ENCODE measurements at places on chromosomes 7 and 10. TPM values are rescaled to one million over a fixed set of nuclear protein-coding genes. Genes with fewer than 3 reads are reported as not detected.
A peak's percentile ranks its signal among the peaks of the same experiment; 100 is the strongest.

GRCh38 chr10:100345570-100346330 is 1.3 kb upstream of the SCD start:
- DNase-seq: peak; percentile 66

DNA sequence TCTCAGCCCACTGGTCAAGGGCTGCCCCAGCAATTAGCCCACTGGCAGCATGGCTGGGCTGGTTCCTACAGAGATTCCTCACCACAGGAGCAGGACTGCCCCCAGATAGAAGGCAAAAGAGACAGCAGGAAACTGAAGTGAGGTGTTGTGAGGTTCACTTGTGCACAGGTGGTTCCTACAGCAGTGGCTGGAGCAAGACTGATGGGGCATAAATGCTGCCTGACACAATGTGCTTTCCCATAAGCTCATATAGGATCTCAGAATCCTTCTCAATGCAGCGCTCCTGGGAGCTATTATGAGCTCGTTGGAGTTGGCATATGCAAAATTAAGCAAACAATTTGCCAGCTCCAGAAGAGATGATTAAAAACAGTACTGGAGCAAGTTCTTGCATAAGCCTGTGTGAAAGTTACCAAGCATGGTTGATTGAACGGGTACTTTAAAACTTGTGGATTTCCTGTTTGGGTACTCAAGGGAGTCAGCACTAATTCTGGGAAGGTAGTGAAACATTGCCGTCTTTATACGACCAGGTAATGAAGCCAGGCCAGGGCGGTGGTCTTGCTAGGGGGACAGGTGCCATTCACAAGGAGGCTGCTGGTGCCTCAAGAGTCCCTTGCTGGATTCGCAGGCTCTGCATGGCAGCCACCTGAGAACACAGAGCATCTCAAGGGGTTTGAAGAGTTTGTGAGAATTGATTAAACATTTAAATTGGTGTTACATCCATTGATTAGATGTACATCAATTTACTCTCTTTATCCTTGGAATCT is 20.3 kb upstream of the PRKCQ start:
- DNase-seq: no peak

DNA sequence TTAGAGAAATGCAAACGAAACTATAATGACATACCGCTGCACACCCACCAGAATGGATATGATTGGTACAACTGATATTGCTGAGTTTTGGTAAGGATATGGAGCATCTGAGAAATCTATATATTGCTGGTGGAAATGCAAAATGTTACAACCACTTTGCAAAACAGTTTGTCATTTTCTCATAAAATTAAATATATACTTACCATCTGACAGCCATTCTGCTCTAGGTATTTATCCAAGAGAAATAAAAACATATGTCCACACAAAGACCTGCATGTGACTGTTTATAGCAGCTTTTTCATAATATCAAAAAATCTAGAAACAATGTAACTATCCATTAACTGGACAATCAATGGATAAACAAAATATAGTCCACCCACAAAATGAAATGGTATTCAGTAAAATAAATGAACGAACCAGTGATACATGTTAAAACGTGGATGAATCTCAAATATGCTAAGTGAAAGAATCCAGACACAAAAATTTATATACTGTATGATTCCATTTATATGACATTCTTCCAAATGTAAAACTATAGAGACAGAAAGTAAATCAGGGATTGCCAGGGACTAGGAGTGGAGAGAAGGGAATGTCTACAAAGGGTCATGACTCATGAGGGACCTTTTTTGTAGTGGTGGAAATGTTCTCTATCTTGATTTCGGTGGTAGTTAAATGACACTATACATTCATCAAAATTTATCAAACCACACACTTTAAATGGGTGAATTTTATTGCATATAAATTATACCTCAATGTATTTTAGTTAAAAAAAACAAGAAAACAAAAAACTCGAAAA is 312.0 kb upstream of the GLI3 start:
- no peak for DNase-seq

DNA sequence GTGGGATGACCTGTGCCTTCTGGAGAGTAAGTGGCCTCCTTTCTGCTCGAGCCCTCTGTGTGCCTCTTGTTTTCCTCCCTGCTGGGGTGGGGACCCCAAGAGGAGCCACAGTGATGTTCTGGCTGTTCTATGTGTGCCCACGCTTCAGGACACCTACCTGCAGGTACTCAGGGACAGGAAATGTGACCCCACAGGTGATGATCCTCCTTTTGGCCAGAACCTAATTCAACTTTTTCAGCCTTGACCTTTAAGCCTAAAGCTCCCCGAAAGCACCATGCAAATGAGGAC is 70.3 kb downstream of the VWA2 start:
- no peak for DNase-seq

DNA sequence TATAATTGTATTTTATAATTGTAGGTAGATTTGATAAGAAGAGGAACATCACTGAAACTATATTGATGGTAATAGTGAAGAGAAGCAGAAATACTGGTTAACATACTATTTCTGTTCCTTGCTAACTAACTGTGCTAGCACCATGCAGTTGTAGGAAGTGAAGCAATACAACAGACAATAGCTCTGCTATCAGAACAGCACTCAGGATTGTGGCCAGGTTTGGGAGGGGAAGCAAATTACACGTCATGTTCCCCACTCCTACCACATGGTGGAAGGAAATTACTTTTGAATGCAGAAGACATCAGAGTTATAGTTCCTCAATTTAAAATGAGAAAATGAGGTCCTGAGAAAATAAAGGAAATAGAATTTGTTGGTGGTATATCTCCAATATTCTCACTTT is 151.1 kb downstream of the DGKB start:
- DNase-seq: no peak

DNA sequence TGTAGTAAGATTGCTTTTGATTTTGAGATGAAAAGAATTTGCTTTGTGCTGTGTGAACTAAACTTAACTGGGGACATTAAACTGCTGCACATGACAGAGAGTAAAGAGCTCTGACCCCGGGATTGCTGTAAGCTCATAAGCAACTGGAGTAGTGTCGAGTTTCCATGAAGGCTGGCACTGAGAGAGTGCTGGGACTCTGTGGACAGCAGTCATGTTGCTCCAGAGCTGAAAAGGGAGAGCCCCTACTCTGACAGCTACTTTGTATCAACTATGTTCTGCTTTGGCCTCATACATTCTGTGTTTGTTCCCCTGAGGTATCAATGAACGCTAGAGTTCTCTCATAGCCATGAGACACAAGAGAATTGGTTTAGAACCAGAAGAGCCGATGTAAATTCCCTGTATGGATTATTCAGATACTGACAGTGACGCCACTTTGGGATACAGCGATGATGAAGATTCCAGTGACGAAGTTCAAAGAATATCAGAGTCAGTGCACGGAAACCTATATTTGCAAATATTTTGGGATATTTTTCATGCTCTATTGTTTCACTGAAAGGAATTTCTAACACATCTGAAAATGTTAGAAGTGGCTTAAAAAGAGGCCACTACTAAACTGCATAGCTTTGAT is 185.9 kb upstream of the DKK1 start:
- DNase-seq: no peak

DNA sequence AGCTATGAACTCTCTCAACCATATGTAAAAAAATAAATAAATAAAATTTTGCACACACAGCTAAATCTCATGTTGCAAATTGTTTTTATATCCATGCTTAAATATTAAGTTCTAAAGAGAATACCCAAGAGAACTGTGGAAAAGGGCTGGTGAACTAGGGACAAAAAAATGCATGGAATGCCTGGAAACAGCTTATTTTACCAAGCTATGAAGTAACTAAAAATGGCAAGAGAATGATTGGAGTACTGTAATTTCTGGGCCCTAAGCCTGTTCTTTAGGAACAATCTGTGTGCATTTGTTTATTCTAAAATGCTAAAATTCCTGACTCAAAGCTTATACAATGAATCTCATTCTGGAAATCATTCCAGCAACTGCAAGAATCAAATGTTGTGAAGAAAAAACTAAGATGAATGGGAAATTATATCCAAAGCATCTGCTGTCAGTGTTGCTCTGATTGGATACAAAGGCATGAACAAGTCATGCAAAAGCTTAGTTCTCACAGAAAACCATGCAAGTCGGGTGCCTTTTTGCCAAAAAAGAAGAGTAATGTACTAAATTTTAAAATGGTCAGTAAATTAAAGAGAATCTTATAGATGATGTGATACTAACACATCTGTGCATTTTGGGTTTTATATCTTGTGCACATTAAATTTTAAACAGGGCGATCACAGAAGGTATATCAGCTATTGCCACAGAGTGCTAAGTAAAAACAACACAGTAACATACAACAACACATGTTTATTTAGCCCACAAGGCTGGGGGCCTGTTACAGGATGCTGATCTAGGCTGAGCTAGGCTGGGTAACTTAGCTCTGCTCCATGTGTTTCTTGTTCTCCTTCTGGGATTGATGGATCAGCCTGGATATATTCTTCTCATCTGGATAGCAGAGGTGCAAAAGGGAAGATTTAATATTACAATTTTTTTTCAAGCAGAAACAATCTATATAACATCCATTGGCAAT is 453.5 kb upstream of the SEMA3A start:
- no peak for DNase-seq

GRCh38 chr10:23543691-23544380 is 105.0 kb downstream of the OTUD1 start:
- no peak for DNase-seq

GRCh38 chr10:13973742-13974141 is 357.0 kb downstream of the FRMD4A start:
- no peak for DNase-seq

GRCh38 chr10:4646547-4646946 is 179.5 kb upstream of the AKR1E2 start:
- no peak for DNase-seq

DNA sequence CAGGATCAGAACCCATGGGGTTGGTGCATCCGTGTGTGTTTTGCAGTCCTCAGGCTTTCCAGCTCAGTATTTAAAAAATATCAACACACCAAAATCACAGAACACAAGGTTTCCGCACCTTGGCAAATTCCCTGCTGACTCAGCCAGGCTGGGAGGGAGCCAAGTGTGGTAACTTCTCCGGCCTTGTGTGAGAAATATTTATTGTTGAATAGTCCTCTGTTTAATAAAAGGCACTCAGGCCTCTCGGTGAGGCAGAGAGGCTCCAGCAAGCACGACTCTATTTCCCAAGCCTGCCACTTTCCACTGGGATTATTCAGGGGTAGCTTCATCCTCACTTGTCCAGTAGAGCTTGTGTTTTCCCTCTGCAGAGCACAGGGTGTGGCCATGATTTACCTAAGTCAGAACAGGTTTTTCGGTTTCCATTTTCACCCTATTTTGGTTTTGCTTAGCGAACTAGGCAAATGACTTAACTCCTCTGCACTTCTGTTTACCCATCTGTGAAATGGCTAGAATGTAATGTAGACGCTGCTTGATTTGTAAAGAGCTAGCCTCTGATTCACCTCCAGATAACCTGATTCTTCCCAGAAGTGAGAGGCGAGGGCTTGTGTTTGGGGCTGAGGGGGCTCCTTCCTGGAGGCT is 13.0 kb upstream of the CHST15 start:
- DNase-seq: peak; percentile 87

DNA sequence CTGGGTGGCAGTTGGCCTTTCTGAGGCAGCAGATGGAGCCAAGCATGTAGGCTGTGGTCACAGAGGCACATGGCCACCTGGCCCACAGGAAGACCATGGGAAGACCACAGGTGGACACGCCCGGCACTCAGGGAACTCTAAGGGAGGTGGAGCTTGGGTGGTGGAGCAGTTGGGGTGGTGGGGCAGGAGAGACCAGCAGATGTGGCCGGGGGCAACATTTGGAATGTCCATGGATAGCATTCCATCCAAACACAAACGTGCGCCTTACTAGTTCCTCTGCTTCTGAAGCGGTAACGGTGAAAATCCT is 290.9 kb downstream of the PTPRN2 start:
- no peak for DNase-seq

DNA sequence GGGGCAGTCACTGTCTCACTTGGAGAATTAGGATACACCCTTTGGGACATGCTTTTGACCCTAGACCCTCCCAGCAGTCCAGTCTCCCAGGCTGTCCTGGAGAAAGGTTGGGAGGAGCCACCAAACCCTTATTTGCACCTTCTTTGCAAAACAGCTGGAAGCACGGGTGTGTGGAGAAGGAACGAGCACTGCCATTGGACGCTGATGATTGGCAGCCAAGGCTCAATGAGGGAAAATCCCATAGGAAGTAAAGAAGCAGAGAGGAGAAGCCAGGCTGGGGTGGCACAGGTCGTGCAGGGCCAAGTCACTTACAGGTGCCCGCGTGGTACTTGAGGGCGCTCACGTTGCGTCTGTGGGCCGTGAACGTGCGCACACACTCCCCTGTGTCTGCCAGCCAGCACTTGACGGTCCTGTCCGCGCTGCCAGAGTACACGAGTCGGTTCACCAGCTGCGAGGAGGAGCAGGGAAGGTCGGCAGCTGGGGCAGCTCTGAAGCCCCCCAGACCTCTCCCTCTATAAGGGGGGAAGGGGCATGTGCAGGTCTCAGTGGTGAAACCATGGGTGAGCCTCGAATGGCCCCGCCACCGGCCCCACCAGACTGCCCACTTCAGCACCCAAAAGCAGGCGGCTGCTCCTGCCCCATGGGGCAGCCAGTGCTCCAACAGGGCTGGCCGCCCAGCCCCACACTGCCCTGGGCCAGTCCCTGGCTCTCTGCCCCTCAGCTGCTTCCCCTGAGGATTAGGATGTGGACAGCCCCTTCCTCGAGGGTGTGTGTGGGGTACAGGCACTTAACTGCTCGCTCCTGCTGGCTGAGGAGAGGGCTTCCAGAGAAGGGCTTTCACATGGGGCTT is 24.8 kb downstream of the WDR86 start:
- DNase-seq: no peak

GRCh38 chr10:98256692-98257091 is 11.3 kb downstream of the LOXL4 start:
- DNase-seq: no peak

DNA sequence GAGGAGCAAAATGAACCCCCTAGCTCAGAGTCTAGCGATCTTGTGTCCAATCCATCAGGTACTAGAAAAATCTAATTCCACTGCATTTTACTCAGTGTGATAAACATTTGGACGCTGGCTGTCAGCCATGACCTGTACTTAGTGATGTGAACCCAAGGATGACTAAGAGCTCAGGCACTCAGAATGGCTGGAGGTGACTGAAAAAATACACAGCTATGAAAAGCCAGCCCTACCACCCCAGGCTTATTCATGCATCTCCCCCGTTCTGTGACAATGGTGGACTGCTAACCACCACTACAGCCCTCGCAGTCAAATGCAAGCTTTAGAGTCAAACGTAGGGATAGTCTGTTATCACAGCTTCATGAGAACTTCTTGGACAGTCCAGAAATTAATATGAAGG is 14.9 kb downstream of the AFAP1L2 start:
- peak; percentile 51 for DNase-seq

The PDZD7 gene
- total RNA-seq: 1.9 TPM

The DKK1 gene
- total RNA-seq: 1.7 TPM

The WDR86 gene
- 1.4 TPM for total RNA-seq

The KNDC1 gene
- 93.4 TPM for total RNA-seq

The LBX1 gene
- total RNA-seq: not detected

The CCDC7 gene
- total RNA-seq: 15.5 TPM
